ENCODE measurements at places on chromosomes 2 and 18. TPM values are rescaled to one million over a fixed set of nuclear protein-coding genes. Genes with fewer than 3 reads are reported as not detected.

Gene LPIN2
- 14.0 TPM for total RNA-seq

Gene COL5A2
- total RNA-seq = 51.7 TPM

Gene CXCR4
- not detected for total RNA-seq

Gene SERPINB11
- not detected for total RNA-seq

Gene FNDC4
- 16.5 TPM for total RNA-seq

Gene LRP2
- not detected for total RNA-seq

Gene GTF3C2
- total RNA-seq = 26.7 TPM

Gene MBOAT2
- total RNA-seq = 67.3 TPM
